AG04449 (cell line): ENCODE measurements at places on chromosomes 2 and 18.
A peak's percentile ranks its signal among the peaks of the same experiment; 100 is the strongest.

DNA sequence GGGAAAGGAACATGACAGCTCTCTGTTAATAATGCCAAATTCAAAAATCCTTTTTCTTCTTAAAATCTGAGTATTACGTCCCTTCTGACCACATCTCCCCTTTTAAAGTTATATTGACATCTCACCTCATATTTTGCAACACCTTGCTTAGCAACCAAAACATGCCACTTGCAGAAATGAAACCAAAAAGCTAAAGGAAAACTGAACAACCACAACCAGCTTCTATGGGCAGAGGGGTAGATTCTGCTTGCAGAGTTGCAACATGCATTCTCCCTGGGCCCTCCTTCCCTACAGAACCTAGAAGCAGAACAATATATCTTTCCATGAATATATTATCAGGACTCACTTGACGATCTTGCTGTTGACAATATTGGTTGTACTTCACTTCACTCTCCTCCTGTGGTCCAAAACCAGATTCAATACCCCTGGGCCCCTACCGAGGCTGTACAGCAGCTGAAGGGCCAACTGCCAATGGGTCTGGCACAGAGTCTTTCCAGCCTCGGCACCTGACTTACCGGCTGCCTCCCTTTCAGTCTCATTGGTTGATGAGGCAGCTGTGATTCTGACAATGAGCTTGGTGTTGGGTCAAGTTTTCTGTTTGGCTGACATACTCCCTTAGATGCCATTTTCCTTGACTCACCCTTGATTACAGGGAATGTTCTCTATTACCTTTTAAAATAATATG is 616.6 kb downstream of the ZEB2 start:
- no peak for DNase-seq

- DNase-seq, result no peak
Observed at GRCh38 chr18:50869150-50869549, 9.8 kb upstream of the ME2 start.

- no peak for DNase-seq
Observed at GRCh38 chr2:65471409-65471808, 39.0 kb upstream of the SPRED2 start.

- DNase-seq, result no peak
Observed at GRCh38 chr2:197261808-197262226, 48.8 kb downstream of the ANKRD44 start.

- DNase-seq, result no peak
Observed at GRCh38 chr2:139613264-139613663, 833.1 kb upstream of the NXPH2 start.

- DNase-seq, result no peak
Observed at GRCh38 chr18:1092228-1092627, 187.6 kb downstream of the ADCYAP1 start.

GRCh38 chr2:240234503-240234951 is 94.1 kb upstream of the OTOS start:
- DNase-seq, result no peak

- DNase-seq, result peak; percentile 78
Observed at GRCh38 chr2:205060269-205060668, 515.0 kb downstream of the PARD3B start.

- DNase-seq, result no peak
Observed at GRCh38 chr2:160909781-160910242, 250.4 kb upstream of the TANK start.

- DNase-seq, result no peak
Observed at GRCh38 chr2:28627722-28628480, 123.7 kb upstream of the PPP1CB start.

DNA sequence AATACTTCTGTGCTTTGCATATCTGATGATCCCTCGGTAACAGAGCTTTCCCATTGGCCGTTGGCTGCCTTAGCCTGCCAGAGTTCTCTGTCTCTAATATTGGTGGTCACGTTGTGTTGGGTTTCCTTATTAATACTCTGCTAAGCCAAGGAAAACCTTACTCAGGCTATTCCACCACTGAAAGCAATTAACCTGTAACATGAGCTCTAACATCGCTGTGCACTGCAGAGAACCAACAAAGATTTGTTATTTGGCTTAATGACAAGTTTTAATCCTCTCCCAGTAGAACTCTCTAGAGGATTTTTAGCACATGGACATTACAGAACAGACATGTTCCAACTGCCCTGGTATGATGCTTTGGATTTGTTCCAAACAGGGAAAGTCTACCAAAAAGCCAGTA is 825.9 kb upstream of the POU3F3 start:
- no peak for DNase-seq

DNA sequence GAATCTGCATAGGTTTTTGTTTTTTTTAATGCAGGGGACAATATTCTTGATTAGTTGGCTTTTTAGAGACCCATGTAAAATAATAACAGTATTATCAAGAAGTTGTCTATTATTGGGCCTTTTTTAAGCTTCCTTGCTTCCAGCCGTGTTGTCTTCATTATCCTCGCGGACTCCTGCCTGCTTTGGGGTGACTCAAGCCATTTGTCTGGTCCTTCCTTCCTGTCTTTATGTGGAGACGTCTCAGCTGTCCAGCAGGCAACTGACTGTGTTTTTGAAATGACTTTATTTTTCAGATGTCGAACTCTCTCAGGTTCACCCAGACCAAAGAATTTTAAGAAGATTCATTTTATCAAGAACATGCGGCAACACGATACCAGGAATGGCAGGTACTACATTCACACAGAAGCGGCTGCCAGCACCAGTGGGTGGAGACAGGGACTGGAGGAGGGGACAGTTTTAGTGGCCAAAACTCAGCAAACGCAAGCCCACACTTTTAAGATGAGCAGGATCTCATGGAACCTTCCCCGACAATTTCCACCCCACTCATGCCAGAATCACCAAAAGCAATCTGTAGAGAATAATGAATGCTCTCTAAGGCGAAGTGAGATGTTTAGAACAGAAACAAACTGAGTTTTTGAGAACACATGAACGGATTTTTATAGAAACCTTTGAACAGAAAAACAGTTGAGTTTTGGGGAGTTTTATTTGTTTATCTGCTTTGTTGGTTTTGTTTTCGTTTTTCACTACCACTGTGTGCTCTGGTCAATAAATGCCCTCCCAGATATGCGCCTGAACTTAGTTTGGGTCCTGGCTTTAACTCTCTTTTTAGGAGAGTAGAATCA is 59.1 kb downstream of the CABLES1 start:
- DNase-seq, result no peak

GRCh38 chr2:56313500-56313921 is 129.7 kb downstream of the CCDC85A start:
- no peak for DNase-seq

- DNase-seq, result no peak
Observed at GRCh38 chr2:64453770-64454385, at the start of gene LGALSL. Gene LGALSL (plus strand): TSS chr2:64454162. CDS start chr2:64454546, 384 bp downstream.

DNA sequence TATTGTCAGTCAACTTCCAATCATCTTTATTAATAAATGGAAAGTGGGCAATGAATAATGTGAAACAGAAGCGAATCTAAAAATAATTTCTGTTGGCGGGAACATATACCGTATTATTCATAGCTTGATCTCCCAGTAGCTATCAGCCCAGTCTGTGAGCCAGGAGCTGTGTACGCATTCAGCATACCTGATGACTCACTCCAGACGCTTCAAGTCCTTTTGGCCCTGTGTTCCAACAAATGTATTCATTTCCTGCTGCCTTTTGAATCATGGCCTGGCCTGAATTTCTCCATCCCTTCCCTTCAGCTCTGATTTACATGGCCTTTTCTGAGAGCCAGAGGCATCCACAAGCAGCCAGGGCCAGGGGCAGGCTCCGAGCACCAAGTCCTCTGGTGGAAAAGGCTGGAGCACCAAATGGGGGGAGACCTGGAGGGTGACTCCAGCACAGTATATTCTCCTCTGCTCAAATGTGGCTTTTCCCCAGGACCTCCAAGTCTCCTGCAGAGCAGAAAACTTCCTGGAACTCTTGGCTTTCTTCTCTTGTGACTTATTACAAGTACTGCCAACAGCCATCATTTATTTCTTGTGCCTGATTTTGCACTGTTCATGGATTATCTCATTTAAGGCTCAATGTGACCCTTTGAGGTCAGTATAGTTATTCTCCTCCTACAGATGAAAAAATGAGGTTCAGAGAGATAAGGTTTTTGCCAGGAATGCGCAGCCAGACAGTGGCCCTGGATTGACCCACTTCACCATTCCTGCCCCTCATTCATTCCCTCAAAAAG is 108.7 kb downstream of the EN1 start:
- peak; percentile 93 for DNase-seq

GRCh38 chr2:20094955-20095354 is 43.5 kb upstream of the LAPTM4A start:
- DNase-seq, result no peak

GRCh38 chr2:101969723-101970122 is 22.0 kb upstream of the IL1R2 start:
- DNase-seq, result no peak

GRCh38 chr18:59420244-59420643 is 61.2 kb upstream of the LMAN1 start:
- no peak for DNase-seq

DNA sequence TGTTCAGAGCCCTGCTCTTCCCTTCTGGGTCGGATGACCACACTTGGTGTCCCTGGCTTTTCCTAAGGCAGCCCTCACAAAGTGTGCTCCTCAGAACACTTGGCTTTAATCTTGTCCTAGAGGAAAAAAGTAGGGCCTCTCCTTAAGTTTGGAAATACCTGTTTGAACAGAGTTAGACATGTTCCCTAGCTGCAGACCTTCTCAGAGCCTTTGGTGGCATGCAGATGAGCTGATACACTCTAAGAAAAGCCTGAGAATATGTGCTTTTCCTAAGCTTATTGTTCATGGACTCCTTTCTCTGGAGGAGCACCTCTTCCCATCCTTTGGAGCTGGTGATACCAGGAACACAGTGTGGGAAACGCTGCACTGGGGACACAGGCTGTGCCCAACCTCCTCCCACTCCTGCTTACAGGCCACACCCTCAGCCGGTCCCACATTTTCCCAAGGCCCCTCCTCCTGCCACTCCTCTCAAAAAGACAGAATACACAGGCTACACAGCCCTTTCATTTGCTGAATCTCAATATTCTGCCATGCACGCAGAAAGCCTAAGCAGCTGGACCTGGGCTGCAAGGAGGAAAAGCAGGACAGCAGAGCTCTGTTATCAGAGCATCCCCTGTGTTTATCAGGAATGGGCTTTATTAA is 443.6 kb downstream of the NBAS start:
- no peak for DNase-seq

- DNase-seq, result peak; percentile 40
Observed at GRCh38 chr2:226080334-226080733, 680.8 kb downstream of the NYAP2 start.

DNA sequence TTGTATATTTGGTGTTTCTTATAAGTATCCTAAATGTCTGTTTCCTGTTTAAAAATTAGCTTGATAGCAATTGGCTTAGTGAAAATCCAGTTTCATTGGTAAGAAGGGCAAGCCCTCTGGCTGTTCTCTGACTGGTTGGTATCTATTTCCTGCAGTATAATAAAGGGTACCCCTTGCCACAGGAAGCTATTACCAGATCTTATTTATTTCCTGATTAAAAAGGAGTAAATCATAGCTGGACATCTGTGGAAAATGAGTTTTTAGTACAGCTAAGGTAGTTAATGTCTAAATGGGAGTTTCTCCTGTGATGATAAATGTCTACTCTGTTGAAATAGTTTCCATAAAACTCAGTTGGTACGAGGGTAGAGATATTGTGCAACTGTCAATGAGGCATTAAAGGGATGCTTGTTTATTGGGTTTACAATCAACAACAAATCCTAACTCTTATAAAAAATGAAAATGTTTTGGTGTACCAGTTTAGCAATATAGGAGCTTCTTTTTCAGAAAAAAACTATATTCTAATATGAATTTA is 58.7 kb downstream of the FASTKD2 start:
- no peak for DNase-seq

- no peak for DNase-seq
Observed at GRCh38 chr2:60932954-60933353, 51.6 kb downstream of the REL start.

DNA sequence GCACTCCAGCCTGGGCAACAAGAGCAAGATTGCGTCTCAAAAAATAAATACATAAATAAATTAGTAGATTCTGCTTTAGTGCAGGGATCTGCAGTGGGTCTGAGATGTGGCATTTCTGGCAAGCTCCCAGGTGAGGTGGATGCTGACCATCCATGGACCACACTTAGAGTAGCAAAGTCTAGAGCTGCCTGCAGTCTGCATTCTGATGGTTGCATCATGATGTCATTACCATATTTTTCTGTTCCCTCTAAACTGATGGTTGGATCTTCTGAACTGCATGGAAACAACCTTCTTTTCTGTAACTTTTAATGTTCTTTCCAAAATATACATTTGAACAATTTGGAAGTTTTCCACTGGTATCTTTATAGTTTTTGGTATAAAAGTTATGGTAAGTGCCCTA is 42.9 kb downstream of the MYL12B start:
- DNase-seq, result no peak

DNA sequence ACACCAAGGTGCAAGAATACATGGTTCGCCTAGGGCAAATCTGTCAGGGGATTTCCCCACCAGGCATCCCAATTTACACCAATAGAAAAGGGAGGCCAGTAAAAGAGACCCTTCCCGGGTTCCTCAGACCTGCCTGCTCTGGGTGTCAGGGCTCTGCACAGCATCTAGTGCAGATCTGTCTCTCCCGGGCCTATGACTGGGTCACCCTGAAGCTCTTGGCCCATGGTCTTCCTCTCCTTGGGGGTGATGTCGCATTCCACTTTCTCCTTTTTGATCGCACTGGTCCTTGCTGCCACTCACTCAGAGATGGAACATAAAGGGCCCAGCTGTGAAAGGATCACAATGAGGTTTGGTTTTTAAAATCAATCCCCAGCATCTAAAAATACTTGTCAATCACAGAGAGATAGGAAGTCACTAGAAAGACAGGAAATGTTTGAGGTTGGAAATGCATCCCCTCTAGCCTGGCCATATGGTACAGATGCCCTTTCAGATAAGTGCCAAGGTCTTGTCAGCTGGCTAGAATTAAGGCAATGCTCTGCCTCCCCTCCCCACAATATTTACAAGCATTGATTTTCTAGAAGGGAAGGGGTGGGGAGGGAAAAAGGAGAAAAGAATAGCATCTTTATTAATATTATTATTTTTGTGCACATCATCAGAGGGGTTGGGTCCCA is 34.9 kb upstream of the AFTPH start:
- no peak for DNase-seq

DNA sequence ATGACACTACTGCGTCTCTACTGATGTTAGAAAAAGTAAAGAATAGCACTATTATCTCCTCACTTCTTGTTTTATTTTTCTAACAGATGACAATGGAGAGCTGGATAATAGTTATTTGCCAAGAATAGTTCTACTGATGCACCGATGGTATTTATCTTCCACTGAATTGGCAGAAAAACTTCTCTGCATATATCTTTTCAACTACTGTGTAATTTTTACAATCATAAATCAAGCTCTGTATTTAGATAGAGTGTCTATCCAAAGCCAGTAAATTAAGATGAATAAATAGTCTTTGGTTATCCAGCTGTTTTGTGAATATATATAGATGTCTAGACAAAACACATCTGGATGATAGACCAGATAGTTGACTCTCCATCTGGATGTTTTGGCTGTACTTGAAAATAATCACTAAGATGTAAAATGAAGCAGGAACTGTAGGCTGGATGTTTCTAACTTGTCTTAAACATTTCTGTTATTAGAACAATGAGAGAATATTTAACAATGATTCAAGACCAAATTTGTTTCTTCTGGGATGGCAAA is 40.1 kb downstream of the RASGRP3 start:
- DNase-seq, result no peak

GRCh38 chr2:241558532-241559322 is at the start of gene BOK:
Gene BOK (plus strand): TSS chr2:241558745. CDS start chr2:241559484, 739 bp downstream.
- DNase-seq, result no peak

GRCh38 chr2:231780123-231780908 is 766 bp downstream of the PDE6D start:
- no peak for DNase-seq

GRCh38 chr18:13463526-13464210 is 245.1 kb downstream of the LDLRAD4 start:
- DNase-seq, result no peak
